ENCODE measurements at places on chromosomes 1 and 21. TPM values are rescaled to one million over a fixed set of nuclear protein-coding genes. Genes with fewer than 3 reads are reported as not detected.

The NES gene
- total RNA-seq = 189 TPM

The AGO1 gene
- 35.4 TPM for total RNA-seq

The STIL gene
- 0.89 TPM for total RNA-seq

The CELA2A gene
- total RNA-seq = not detected

The WDR64 gene
- 0.54 TPM for total RNA-seq

The OR2L13 gene
- not detected for total RNA-seq

DNA sequence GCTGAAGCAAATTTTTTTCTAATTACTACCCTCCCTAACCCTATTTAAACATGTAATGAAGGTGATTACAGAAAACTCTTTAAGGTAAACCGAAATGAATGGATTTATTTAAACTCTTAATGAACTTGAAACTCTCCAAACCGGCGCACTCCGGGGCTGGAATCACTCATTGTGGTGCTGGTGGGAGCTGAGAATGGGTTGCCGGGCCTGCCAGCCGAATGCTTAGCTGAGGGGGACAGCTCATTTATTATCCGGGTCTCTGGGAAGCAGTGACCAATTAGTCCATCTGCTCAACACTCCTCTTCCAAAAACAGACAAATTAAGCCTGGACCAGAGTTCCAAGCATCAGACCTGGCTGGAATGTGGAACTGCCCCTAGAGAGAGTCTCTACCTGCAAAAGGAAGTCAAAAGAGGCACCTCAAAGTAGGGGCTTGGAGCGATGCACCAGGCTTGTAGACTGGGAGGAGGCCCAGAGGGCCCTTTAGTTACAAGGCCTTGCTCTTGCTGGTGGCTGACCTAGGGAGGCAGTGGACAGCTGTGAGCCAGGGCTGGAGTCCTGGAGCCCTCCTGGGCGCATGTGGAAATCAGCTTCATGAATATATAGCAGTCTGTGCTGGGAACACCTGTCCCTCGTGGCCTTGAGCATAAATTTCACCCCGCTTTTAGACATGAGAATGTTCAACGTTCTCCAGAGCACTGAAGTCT is 320.7 kb downstream of the AJAP1 start:
- no peak for DNase-seq

GRCh38 chr1:239448911-239449310 is 62.5 kb downstream of the CHRM3 start:
- no peak for DNase-seq

DNA sequence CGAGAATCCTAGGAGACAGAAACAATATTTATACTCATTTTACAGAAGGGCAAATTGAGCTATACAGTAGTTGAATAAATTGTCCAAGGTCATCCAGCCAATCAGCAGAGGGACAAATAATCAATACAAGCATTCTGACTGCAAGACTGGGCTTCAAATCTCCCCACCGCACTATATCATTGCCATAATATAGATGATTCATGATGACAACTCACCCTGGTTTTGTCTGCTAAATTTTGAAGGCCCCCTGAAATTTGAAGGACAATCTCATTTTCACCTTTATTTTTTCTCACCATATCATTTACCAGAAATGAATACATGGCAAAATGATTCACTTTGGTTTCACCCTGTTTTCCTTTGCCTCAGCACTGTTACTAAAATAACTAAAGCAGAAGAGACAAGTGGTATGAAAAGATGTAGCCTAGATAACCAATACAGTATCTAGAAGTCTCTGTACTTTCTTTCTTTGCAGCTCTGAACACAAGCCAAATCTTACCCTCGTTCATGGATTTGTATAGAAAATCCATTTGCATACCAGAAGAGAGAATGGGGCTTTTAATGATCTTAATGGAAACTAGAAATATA is 292.5 kb downstream of the TTLL7 start:
- DNase-seq = no peak

DNA sequence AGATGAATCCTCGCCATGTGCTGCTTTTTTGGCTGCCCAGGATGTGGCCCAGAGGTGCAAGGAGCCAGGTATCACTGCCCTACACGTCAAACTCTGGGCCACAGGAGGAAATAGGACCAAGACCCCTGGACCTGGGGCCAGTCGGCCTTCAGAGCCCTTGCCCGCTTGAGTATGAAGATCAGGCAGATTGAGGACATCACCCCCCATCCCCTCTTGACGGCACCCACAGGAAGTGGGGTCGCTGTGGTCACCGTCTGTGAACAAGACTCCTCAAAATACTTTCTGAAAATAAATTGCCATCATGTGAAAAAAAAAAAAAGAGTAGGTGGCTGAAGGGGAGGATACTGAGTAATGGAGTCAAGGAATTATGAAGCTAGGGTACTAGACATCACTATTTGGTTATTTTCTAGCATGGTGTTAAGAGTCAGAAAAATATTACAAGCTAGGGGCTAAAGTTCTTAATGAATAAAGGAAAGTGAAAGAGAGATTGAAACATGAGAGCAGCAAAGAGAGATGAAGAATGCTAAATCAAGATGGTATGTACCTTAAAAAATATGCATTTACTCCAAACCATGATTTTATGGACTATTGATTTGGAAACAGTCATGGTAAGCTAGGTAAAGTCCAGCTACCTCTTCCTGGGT is 84.9 kb downstream of the CLEC20A start:
- no peak for DNase-seq

DNA sequence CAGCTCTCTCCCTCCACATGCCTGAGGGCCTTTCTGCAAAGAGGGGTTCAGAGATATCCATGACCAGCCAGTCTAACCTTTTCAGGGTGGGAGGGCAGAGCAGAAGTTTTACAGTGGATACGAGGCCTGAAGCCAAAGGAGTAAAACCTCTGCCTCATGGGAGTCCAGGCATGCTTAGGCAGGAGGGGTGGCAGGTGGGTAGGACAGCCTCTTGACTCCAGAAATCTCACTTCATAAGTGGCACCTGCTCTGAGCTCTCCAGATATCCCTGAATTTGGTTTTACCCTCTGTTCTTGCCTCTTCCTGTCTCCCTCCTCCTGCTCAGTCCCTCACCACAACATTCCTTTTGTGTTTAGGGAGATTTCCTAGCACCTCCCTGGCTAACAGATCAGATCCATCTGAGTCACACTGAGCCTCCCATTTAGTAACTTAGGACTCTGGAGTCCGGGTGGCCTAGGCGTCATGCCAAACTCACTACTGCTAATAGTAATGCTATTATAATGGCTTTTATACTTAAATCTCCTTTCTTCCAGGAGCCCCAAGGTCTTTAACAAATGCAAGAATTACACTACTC is 201.0 kb downstream of the HS2ST1 start:
- no peak for DNase-seq

DNA sequence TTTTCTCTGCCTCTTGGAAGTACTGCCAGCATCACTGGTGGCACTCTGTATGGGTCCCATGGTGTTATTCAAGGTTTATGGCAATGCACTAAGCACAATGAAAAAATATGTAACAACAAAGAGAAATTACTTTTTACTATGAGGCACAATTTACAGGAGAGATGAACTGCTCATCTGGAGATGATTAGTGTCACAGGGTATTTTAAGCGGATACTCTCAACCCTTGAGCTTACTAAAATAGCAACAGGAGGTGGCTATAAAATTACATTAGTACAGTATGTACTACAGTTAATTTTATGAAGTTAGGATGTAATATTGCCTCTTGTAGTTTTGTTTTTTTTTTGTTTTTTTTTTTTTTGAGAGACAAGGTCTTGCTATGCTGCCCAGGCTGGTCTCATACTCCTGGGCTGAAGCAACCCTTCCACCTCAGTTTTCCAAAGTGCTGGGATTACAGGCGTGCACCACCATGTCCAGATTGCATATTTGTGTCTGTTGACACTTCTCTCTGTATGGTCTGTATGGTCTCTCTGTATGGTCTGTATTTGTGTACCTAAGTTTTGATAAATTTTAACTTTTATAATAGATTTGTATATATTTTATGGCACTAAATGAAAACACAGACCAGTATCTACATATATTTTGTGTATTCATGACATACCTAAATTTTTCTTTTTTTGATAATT is 175.6 kb upstream of the HP1BP3 start:
- DNase-seq = no peak

GRCh38 chr1:21645550-21645949 is 23.6 kb downstream of the RAP1GAP start:
- DNase-seq = no peak

- no peak for DNase-seq
Observed at GRCh38 chr1:235736263-235736662, 86.7 kb upstream of the GNG4 start.

DNA sequence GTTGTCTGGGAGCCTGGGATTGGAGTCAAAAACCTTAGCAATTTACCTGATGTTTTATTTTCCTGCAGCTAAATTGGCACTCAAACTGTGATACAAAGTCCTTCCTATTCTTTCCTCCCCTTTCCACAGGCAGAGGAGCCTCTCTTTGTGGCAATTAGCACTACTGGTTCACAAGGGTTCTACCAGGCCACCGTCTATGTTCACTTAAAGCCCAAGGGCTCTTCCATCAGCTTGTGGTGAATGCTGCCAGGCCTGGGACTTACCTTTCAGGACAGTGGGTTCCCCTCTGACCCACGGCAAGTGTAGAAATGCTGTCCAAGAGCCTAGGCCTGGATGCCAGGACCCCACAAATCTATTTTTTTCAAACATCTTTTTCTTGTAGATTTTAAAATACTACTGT is 251.9 kb upstream of the B3GALT2 start:
- no peak for DNase-seq

DNA sequence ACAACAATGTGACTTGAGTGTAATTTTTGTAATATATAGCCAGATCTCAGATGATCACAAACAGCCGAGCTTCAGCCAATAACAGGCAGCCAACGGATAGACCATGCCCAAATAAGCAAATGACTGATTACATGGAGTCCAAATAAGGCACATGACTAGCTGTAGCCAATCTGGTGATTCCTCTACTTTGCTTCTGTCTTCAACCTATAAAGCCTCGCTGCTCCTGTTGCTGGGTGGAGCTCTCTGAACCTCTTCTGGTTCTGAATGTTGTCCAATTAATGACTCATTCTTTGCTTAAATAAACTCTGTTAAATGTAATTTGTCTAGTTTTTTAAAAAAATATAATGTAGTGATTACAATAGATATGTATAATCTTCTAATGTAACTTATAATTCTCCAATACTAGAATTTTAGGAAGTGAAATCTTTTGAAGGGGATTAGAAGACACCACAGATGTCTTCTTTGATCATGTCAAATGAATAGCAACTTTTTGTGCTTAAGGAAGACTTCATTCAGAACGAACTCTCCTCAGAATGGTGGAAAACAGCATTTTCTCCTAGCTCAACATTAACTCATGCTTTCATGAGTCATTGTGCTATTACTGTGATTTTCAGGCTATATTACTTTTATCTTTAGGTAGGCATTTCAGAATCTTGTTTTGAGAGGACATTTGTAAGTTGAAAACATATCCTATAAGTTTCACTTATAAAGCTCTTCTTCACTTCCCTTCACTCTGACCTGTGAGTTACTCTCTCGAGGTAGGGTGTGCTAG is 857.8 kb upstream of the B3GALT2 start:
- DNase-seq = no peak

DNA sequence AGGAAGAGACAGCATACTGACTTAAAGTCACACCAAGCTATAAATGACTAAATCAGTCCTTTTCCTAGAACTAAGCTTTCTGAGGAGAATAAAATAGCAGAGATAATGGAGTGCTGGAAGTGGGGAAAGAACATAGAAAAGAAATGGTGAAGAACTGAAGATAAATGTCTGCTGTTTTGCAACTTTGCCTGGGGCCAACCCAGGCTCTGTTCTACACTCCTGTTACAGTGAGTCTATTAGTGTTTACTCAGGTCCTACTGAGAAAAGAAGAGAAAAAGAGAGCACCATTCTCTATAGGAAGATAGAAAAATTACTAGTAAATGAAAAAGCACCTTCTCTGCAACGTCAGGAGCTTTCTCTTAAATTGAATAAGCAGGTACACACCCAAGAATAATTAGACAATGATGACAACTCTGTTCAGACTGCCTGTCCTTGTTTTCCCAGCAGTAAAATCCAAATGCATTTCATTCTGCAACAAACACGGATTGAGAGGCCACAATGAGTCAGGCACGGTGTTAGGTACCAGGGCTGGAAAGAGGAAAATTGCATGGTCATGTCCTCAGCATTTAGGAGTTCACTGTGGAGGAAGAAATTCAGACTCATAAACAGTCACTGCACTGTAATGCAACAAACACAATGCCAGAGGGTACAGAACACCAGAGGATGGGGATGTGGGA is 139.4 kb upstream of the CAMK1G start:
- DNase-seq = no peak

- no peak for DNase-seq
Observed at GRCh38 chr1:5743435-5744095, 248.7 kb downstream of the NPHP4 start.

DNA sequence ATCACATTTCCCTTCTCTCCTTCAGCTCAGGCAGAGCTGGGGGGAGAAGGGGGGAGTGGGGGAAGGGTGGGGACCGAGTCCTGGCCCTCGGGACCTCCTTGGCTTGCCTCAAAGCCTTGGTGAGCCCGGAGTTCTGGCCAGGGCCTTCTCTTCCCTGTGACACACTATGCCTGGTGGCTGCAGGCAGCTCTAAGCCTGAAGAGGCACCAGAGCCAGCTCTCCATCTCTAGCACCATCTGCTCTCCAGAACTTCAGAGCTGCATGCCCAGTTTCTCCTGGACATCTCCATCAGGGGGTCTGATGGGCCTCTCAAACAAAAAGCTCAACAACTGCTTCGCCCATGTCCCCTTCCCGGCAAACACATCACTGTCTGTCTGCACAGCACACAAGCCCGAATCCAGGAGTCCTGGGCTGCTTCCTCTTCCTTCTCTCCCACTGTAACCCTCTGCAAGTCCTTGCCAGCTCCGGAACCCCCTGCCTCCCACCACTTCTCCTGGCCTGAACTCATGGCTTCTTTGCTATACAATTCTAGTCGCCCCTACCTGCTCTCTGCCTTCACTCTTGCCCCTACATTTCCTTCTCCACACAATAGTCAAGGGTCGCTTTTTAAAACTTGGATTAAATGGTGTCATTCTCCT is 26.5 kb downstream of the KIAA1614 start:
- DNase-seq = no peak

- no peak for DNase-seq
Observed at GRCh38 chr1:44664730-44665370, 9.4 kb downstream of the TMEM53 start.

GRCh38 chr1:248589334-248589733 is 8.2 kb downstream of the OR2T10 start:
- no peak for DNase-seq

GRCh38 chr1:102842606-102843005 is 265.7 kb downstream of the COL11A1 start:
- DNase-seq = no peak
